ENCODE measurements at places on chromosomes 3 and 15.
A peak's percentile ranks its signal among the peaks of the same experiment; 100 is the strongest.

DNA sequence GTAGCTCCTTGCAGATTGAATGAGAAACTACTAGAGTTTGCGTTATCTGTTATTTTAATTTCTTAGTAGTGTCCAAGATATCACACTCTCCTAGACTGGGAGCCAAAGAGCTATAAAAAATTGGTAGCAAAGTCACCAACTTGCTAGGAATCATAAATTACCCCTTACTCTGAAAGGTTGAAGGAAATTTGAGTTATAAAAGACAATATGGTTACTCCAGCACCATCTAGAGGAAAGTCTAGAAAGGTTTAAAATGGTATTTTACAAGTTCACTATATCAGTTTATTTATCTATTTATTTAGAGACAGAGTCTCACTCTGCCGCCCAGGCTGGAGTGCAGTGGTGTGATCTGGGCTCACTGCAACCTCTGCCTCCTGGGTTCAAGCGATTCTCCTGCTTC, 121.6 kb downstream of the RBPMS2 start:
- DNase-seq: peak; percentile 28

- DNase-seq: peak; percentile 13
Observed at GRCh38 chr15:80207887-80208286, 44.1 kb downstream of the CTXND1 start.

DNA sequence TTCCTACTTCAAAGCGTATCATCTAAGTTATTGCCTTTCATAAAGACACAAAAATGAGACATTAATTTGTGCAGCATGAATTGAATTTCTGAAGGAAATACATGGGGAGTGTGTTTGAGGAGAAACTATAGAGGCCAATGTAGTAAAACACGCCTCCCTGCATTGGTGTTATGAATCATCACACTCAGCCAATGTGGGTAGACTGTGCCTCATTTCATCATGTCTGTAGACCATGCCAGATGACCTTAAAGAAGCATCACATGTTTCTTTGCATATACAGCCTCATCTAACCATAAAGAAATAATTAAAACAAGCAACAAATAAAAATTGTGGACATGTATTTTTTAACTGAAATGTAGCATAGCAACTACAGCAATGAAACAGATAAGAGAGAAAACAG, 486.0 kb upstream of the ADAMTS9 start:
- no peak for DNase-seq

DNA sequence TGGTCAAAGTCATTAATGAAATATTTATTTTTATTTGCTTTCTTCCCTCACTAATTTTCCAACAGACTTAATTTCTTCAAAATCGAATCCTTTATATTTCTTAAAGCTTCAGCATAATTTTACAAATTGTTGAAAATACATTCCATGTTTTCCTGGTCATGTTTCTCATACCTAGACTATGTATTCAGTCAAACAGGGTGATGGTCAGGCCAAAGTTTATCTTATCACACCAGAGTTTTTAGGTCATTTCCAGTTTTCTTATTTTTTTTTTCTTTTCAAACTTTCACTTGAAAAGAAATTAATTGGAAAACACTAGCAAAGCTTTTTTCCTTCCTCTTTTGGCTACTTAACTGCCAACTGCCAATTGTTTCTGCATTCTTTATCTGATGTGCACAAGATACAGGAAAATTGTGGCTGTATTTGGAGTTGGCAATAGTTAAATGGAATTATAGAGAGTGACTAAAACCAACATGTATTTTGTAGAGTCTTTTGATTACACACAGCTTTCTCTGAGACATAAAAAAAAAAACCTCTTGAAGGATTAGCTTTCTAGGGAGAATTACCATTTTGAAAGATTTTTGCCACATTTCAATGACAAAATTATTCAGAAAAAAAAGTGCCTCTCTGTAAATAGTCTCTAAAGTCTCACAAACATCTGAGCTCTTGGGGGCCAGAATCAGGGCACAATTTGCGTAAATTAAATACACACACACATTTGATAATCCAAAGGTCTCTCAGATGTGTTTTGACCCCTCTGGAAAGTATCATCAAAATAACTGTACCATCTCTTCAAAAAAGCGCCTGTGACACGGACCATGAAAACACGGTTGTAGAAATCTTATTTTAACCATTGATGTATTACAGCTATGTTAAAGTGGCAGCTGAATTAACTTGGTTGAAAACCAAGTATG, 603.2 kb upstream of the KCNMB2 start:
- peak; percentile 60 for DNase-seq

- no peak for DNase-seq
Observed at GRCh38 chr3:167032267-167032876, 347.7 kb downstream of the ZBBX start.

Measured in EH (cell line).